ENCODE measurements at places on chromosomes 2 and 18.

- no peak for ATAC-seq
These were observed 141.5 kb upstream of the FN1 start for GRCh38 chr2:215577356-215577755.

DNA sequence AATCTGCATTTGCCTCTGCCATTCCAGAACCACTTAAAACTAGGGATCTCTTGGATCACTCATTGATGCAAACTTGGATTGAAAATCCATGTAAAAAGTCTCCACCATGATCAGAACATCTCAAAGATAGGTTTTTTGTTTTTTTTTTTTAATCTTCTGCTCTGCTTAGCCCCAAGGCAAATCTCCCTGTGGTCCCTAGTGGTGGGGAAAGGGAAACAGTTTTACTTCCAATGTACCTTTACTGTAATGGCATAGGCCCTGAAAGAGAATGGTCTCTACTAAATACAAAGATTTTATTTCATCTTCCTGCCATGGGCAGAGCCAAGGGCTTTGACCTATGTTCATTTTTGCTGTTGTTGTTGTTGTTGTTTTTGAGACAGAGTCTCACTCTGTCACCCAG lies 78.4 kb downstream of the KANSL1L start:
- ATAC-seq, result no peak

GRCh38 chr2:198100346-198100745 lies 296.0 kb downstream of the PLCL1 start:
- ATAC-seq, result no peak

DNA sequence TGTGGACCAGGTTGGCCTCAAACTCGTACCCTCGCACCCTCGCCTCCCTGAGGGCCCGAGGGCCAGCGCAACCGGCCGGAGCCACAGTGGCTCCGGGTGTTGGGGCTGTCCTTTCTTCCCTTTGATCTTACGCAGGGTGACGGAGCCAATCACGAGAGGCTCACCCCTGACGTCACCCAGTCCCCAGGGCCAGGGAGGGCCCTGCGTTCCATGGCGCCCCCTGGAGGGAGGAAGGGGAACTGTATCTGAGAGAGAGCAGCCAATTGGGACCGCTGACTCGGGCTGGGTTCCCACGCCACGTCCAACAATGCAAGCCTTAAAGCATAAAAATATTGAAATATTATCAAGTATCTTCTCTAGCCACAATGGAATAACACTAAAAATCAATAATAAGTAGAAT lies 432.8 kb upstream of the LRRTM4 start:
- no peak for ATAC-seq

GRCh38 chr18:44700652-44701051 lies 20.0 kb downstream of the SETBP1 start:
- peak; percentile 78 for ATAC-seq

DNA sequence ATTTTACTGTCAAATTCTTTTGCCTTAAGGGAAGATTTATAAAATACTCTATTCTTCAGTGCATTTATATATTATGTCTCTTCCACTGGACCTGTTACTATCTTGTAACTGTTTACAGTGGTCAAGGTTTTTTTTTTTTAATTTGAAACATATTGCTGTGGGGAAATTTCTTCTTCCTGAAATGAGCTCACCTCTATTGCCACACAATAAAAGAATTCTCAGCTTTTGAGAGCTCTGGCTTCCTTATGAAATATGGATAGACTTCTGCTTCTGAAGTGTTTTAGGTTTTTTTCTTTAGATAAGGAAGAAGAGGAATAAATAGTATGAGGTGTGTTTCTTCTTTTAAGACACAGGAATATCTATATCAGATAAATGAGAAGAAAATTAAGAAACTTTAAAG lies 7.7 kb downstream of the VRK2 start:
- ATAC-seq, result no peak

- ATAC-seq, result no peak
These were observed 137.9 kb downstream of the ATAD2B start for GRCh38 chr2:23789012-23789411.

- no peak for ATAC-seq
These were observed 53.3 kb downstream of the GULP1 start for GRCh38 chr2:188345020-188345419.

DNA sequence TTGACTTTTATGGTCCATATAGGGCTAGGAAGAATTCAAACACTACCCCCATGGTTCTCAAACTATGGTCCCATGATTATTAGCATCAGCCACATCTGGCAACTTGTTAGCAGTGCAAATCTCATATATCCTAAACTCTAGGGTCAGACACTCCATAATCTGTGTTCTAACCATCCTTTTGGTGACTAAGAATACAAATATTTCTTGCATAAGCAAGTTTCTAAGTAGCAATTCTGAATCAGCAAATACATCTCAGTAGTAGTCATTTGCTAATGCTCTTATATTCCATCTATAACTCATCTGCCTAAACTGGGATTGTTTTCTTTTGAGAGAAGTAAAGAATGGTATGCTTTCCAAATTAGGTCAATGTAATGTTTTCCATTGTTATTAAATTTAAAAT lies 447.3 kb downstream of the TMX3 start:
- no peak for ATAC-seq

DNA sequence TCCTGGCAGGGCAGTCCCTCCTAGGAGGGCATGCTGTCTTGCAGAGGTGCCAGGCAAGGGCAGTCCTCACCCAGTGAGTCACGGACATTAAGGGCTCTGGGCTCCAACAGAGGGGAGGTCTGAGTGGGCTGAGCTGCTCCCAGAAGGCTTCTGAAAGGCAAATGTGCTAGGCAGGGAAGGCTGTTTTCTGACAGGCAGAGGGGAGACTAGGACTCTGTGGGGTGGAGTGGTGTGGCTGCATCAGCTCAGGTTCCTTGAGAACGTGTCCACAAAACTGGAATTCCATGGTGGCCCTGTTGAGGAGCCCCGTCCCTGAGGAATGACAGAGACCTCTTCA lies 283.5 kb downstream of the MYCN start:
- no peak for ATAC-seq

GRCh38 chr2:8527676-8528075 lies 154.2 kb upstream of the ID2 start:
- ATAC-seq, result no peak

DNA sequence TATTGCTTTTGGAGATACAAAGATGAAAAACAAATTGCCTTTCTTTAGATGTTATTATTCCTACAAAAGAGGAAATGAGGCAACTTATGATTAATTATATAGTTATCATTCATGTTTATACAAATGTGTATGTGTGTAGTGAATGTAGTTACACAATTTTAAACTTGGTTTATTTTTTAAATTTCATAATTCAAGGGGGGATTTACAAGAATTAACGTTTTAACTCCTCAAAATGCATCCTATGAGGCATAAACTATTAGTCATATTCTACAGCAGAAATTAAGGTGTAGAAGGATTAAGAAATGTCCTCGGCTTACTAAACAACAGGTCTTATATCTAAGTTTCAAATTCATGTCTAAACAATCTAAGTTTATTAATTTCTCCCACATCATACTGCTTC lies 1545.8 kb downstream of the LRP1B start:
- no peak for ATAC-seq

DNA sequence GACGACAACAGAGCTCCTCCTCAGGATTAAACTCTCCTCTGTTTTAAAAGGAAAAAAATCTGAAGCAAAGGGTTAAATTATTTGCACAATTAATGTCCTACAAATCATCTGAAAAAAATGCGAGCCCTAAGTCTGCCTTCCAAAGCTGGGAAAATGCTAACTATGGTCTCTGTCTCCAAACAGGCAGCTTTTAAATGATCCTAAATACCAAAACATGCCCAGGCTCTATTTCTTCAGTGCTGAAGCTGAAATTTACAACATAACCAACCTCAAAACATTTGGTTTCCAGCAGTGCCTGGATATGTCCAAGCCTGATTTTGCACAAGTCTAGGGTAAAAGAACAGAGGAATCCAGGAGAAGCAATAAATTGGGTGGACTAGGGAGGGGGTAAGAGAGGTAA lies 57.2 kb downstream of the LBH start:
- ATAC-seq, result peak; percentile 27

GRCh38 chr18:2468051-2468450 lies 103.3 kb downstream of the METTL4 start:
- ATAC-seq, result no peak

DNA sequence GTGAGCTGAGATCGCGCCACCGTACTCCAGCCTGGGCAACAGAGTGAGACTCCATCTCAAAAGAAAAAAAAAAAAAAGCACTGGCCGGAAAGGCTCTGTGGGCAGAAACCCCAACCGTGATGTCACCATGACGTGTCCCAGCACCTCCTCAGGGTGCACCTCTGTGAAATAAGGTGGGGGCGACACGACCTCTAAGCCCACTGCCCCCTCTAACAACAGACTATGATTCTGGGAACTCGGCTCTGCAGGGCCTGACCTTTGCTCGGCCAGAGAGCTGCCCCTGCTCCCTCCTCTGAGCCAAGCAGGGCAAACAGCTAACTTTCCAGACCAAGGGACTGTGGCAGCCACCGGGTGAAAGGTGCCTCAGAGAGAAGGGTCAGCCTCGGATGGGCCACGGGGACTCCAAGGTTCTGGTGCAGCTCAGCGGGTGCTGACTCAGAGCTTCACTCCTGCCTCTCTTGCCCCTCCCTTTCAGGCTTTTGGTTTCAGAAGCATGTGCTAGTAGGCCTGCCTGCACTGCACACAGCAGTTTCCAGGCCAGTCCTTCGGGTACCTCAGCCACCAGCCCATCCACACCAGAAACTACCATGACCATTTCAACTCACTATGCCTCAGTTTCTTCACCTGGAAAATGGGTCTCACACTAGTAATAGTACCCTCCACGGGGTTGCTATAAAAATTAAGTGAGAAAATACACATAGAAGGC lies 8.0 kb downstream of the TMBIM1 start:
- no peak for ATAC-seq

DNA sequence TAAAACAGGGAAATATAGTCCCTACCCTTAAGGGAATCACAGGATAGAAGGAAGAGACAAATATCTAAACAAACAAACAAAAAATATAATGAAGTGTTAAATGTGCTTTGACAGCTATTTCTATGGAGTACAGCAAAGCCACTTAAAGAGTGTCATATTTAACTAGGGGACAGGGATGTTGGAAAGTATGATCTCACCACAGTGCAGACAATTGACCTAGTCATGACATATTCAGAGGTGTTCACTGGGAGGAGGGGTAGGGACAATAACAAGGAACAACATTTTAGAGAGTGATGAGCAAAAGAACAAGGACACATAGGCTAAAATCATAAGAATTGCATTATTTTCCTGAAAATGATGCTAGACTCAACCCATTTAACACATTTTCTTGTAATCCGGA lies 107.5 kb downstream of the TMEM163 start:
- no peak for ATAC-seq

- peak; percentile 36 for ATAC-seq
These were observed at the start of gene VAMP5 for GRCh38 chr2:85584354-85584856. TSS of gene VAMP5 (plus strand) at chr2:85584431. CDS start at chr2:85584491, 60 bp downstream.

- ATAC-seq, result no peak
These were observed 10.9 kb downstream of the TMBIM1 start for GRCh38 chr2:218281449-218281848.

DNA sequence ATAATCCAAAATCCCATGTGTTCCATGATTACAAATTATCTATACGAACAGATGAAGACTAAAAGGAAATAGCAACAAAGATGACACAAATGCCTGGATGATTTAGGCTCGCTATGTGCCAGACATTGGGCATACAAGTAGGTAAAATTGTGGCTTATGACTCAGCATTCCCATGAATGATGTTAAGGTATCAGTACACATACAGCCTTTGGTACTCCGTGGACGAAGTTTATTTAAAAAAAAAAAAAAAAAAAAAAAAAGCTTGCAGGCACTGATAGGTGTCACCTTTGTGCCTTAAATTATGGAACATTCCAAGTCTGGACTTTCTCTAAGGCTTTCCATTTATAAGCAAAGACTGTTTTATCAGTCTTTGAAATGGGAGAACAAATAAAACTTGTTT lies 2.7 kb downstream of the CHAC2 start:
- ATAC-seq, result no peak

DNA sequence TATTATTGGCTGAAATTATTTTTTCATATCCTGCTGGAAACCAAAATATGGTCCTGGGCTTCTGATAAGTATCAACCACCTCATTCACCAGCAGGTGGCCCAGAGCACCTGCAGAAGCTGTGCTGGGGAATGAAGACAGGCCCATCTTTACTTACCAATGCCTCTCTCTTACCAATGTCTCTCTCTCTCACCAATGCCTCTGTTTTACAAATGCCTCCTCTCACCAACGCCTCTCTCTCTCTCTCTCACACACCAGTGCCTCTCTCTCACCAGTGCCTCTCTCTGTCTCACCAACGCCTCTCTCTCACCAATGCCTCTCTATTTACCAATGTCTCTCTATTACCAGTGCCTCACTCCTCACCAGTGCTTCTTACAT lies 2.3 kb upstream of the MAL start:
- no peak for ATAC-seq

DNA sequence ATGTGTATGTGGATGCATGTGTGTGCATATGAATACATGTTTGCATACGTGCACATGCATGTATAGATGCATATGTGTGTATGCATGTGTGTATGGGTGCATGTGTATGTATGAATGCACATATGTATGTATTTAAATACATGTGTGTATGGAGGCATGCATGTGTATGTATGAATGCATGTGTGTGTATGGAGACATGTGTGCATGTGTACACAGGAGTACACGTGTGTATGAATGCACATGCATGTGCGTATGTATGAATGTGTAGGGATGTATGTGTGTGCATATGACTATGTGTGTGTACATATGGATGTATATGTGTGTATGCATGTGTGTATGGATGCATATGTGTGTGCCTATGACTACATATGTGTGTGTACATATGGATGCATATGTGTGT lies 51.9 kb downstream of the DCDC2C start:
- ATAC-seq, result no peak

DNA sequence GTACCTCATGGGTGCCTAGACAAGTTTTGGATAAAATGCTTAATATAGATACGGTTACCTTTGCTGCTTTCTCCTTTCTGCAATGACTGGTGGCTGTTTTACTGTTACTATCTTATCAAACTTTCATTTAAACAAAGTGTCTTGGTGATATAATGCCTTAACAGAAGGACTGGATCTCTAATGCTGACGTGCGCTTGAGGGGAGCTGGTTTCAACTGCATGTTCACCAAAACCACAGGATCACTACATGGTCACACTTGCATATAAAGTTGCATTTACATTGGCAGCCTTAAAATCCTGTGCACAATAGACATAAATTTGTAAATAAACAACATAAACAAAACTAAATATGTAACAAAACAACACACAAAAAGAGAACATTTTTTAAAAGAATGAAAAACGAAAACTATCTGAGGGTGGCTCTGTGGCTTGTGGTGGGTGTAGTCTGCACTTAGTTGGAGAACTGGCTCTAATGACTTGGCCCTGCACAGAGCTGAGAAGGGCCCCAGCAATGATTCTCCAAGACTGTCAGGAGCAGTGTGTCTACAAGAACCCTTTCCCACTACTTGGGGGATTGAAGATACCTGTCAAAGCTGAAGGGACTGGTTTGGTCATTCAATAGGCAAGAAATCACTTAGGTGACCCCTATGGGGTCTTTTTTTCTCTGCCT lies 135.5 kb downstream of the UXS1 start:
- no peak for ATAC-seq

- ATAC-seq, result no peak
These were observed 6.2 kb upstream of the DAPL1 start for GRCh38 chr2:158788951-158789350.

GRCh38 chr18:56076723-56077122 lies 488.7 kb upstream of the TCF4 start:
- no peak for ATAC-seq

GRCh38 chr2:161416708-161417437 lies 776 bp downstream of the TBR1 start:
- no peak for ATAC-seq

GRCh38 chr2:73939419-73939818 lies 12.7 kb downstream of the DGUOK start:
- ATAC-seq, result no peak
